ENCODE measurements at places on chromosomes 4 and X.

GRCh38 chr4:42123071-42123644 is 29.3 kb downstream of the BEND4 start:
- DNase-seq = no peak

GRCh38 chr4:99437723-99438404 is 2.7 kb upstream of the ADH7 start:
- DNase-seq = no peak

DNA sequence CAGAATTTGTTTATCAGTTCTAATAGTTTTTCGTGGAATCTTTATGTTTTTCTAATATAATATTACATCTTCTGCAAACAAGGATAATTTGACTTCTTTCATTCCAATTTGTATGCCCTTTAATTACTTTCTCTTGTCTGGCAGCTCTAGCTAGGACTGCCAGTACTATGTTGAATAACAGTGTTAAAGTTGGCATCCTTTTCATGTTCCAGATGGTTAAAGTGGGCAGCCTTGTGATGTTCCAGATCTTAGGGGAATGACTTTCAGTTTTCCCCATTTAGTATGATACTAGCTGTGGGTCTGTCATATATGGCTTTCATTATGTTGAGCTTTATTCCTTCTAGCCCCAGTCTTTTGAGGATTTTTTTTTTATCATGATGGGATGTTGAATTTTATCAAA is 220.6 kb upstream of the WDFY3 start:
- DNase-seq = no peak

GRCh38 chr4:88185906-88186305 is 27.5 kb upstream of the ABCG2 start:
- no peak for DNase-seq

DNA sequence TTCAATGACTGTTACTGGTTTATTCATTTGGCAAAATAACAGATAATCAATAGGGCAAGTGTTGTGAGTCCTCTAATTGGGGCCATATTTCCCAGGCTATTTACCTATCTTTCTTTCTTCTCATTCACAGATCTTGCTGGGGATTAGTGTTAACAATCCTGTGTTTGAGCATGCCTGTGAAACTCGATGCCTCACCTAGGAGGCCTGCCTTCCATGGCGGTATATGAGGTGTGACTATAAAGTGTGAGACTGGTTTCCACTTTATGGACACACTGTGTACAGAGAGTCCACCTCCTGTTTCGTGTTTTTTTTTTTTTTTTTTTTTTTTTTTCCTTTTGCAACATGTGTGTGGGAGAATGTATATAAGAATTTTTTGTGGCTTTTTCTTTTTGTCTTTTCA is 199.3 kb downstream of the BMPR1B start:
- no peak for DNase-seq

GRCh38 chr4:51995647-51996220 is 24.4 kb downstream of the LRRC66 start:
- peak; percentile 5 for DNase-seq

GRCh38 chr4:81021142-81021944 is 9.2 kb upstream of the BMP3 start:
- DNase-seq = no peak

DNA sequence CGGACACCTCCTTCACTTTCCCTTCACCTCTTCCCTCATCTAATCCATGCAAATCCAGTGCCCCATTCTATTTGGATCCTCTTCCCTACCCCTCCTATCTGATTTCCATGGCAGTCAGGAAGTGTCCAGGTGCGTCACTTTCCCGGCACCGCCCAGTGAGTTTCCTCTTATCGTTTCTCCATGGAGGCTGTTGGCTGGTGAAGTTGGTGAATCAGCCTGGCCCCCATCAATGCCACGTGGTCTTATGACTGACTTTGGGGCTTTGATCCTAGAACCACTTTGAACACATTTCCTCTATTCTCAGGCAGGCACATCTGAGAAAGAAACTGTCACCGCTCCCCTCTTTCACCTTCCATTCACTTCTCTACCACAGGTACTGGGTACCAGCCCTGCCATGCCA is 137.8 kb downstream of the CEP135 start:
- DNase-seq = no peak

DNA sequence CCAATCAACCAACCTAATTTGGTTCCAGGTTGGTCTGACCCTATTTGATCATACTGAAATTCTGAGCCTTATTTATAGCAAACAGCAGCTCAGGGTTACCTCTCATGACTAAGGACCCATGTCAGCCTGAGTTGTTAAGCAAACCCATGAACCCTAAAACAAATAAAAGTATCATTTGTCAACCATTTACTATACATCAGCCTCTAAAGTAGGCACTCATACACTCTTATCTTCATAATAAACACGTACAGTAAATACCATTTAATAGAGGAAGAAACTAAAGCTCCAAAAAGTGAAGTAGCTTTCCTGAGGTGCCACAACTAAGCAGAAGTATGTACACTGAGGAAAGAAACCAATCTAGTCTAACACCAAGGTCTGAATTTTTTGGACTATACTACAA is 25.2 kb downstream of the MANBA start:
- DNase-seq = no peak

DNA sequence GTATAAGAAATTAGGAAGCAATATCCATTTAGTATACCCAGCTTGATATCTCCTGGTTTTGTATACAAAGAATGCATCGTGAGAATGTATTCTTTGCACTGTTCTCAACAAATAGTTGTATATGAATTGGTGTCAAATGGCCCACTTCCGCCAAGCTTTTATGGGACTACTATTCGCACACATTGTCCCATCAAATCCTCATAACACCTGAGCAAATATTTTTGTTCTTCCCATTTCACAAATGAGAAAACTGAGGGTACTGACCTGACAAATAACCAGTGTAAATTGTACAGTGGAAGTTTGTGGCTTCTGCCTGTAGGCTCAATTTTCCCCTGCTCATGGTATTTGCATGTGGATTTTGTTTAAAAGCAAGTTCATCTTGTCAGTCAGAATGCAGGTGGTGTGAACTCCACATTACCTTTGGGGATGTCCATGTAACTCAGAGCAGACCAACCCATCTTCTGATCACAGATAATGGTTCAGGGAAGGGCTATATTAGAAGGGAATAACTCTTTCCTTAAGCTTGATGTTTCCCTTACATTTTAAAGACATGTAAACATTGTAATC is 51.5 kb upstream of the FAM241A start:
- no peak for DNase-seq

- DNase-seq = no peak
Observed at GRCh38 chr4:134747108-134747805, 545.7 kb upstream of the PABPC4L start.

DNA sequence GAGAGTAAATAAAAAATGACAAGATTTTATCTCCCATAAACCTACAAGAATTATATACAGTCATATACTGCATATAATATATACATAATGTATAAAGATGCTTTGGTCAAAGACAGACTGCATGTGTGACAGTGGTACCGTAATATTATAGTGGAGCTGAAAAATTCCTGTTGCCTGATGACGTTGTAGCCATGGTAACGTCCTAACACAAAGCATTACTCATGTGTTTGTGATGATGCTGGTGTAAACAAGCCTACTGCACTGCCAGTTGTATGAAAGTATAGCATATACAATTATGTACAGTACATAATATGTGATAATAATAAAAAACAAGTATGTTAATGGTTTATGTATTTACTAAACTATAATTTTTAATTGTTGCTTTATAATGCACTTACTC is 245.2 kb upstream of the CENPE start:
- DNase-seq = no peak

- DNase-seq = no peak
Observed at GRCh38 chrX:9627922-9628321, 137.7 kb downstream of the GPR143 start.

DNA sequence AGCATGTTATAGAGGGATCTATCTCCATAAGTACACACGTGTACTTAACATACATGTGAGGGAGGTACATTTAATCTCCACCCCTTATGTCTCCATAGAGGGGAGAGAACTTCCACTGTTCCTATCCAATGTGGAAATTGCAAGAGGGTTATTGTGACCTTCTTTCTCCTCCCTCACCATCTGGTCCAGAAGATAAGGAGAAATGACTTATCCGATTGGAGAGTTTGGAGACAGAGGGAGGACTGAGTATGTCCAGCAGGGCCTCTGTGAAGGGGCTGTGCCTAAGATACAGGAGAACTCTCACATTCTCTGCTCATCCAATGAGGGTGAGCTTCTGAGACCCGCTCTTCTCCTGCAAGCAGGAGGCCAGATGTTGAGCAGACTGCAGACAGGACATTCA is 113.1 kb downstream of the QDPR start:
- DNase-seq = no peak

Measured in endothelial cell (in vitro differentiated cells).